Femur (tissue), 1 donor: ENCODE measurements at places on chromosomes 12 and 14.

- DNase-seq, result no peak
Observed at GRCh38 chr12:100159391-100160104, 16.9 kb upstream of the BLTP3B start.

- no peak for DNase-seq
Observed at GRCh38 chr12:76942267-76942666, 63.4 kb upstream of the CSRP2 start.

GRCh38 chr12:110117956-110118685 lies 6.0 kb upstream of the IFT81 start:
- peak; percentile 40 for DNase-seq

DNA sequence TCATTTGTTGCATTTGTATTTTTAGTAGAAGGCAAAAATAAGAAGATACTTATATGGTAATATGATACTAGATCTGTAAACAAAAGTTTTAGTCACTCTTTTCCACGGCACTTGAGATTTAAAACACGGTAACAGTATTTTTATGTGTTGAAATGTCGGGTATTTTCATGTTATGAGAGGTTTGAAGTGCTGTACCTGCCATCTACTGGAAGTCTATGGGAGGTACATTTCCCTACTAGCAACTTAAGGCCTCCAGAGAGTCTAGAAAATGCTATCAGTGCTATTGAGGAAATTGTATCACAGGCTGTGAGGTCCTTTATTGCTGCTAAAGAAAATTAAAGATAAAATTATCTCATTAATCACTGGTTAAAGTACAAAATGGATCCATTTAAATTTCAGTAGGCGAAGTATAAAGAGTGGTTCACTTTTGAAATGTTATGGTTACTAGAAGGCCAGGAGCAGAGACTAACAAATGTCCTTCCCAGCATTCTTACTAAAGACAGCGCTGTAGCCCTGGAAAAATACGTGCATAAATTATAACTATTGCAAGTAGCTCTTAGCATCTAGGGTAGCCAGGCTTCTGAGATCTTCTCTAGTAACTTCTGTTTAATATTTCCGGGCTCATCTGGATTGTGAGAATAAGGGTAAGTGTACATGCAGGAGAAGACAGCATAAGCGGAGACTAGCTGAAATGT lies 77.6 kb upstream of the PRKD1 start:
- DNase-seq, result no peak

DNA sequence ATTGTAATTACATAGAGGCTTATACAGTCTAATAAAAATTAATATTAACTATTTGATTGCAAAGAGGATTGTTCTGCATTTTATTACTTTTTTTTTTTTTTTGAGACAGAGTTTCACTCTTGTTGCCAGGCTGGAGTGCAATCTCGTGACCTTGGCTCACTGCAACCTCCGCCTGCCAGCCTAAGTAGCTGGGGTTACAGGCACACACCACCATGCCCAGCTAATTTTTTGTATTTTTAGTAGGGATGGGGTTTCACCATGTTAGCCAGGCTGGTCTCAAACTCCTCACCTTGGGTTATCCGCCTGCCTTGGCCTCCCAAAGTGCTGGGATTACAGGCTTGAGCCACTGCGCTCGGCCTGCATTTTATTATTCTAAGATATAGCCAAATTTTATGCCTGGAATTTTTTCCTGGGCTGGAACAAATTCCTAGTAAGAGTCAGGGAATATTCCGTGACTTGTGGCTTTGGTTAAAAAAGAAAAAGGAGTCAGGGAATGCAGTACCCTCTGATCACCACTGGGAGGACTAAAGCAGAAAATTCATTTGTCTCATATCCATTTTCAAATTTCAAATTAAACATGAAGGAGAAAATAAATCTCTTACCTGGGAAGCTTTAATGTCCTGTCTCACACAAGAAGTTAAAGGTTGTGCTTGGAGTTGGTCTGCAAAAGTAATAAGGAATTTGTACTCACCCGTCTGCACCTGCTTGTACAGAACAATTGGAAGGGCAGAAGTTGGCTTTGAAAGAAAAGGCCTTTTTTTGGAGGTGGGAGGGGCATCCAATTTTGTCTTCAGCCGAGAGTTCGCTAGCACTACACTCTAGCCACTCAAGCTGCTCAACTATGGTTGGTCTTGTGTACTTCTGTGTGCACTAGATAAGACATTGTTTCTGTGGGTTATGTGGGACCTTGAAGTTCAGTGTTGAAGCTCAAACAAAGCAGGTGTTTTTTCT lies 8.7 kb downstream of the MARK3 start:
- DNase-seq, result no peak

GRCh38 chr12:4911316-4911994 lies 1.8 kb downstream of the KCNA1 start:
- DNase-seq, result no peak

GRCh38 chr12:126397071-126397581 lies 1331.9 kb downstream of the AACS start:
- DNase-seq, result no peak

DNA sequence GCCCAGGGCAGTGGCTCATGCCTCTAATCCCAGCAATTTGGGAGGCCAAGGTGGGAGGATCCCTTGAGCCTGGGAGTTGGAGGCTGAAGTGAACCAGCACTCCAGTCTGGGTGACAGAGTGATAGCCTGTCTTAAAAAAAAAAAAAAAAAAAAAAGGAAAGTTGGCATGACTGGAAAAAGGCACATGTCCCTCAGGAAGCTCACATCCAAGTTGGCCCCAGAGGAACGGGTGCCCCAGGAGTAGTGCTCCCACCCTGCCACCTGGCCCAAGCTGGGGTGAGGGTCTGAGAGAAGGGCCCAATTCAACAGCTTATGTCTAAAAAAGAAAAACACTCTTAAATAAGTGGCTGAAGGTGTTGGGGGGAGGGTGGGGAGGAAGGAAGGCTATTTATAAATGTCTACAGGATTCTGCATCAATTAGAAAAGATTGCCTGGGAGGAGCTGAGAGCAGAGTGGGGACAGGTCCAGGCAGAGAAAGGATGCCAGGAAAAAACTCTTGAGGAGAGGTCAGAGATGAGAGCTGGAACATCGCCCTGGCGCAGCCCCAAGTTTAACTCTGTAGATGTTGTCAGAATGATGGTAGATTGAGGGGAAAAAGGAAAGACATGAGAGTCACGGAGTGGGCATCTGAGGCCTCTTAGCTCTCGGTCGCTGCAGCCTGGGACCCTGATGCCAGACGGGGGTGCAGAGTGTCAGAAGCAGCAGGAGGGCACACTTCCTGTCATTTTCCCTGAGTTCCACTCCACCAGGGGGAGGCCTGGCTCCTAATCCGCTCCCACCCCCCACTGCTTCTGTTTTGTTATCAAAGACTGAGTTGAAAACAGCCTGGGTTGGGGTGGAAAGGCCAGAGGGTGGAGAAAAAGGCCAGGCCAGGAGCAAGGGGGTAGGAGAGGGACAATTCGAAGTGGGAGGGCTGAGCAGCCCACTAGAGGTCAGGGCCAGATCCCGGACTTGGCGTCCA lies 7.3 kb downstream of the SPRYD3 start:
- DNase-seq, result peak; percentile 92

DNA sequence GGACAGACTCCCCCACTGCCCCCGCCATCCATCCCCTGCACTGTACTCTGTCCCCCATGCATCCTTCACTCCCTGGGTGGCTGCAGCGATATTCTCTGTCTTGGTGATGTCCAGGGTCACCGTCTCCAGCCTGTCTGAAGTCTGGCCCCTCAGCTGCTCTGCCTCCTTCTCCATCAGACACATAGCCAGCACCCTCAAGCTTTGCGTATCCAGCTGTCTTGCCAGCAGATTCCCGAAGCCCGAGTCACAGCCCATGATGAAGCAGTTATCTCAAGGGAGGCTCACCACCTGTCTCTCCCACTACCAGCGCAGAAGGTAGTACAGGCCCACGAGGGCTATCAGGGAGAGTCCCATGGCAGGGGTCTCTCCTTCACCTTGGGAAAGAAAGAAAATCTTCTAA lies 77.8 kb downstream of the HSD17B6 start:
- DNase-seq, result no peak

DNA sequence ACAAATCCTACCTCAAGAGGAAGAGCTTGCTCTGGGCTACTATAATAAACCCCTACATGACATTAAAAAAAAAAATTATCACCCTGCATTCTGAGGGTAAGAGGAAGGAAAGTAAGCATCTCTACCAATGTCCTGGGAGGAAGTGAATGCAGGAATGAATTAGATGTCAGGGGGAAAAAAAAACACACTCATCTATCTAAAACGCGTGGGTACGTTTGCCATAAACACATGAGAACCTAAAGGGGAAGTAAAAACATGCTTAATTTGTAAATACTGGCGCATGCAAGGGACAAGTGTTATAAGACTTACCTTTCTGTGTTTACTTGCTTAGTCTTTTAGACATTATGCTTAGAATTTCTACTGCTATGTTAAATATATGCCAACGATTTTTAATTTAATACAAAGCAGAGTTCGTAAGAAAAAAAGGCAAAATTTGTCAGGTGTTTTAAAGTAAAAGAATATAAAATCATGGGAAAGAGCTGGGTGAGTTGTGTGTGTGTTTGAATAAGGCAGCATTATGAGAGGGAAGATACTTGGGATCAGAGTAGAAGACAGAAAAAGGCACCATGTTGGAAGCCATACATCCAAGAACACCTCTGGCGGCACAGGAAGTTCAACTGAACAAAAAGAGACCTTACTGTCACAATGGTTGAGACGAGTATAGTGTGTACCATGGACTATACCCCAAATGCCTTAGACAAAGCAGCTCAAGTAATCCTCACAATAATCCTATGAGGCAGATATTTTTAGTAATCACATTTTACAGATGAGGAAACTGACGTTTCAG lies 1.5 kb downstream of the TMED8 start:
- no peak for DNase-seq

GRCh38 chr12:77104792-77105191 lies 39.4 kb upstream of the E2F7 start:
- DNase-seq, result no peak

GRCh38 chr12:57001448-57001906 lies 4.9 kb downstream of the ZBTB39 start:
- DNase-seq, result no peak

DNA sequence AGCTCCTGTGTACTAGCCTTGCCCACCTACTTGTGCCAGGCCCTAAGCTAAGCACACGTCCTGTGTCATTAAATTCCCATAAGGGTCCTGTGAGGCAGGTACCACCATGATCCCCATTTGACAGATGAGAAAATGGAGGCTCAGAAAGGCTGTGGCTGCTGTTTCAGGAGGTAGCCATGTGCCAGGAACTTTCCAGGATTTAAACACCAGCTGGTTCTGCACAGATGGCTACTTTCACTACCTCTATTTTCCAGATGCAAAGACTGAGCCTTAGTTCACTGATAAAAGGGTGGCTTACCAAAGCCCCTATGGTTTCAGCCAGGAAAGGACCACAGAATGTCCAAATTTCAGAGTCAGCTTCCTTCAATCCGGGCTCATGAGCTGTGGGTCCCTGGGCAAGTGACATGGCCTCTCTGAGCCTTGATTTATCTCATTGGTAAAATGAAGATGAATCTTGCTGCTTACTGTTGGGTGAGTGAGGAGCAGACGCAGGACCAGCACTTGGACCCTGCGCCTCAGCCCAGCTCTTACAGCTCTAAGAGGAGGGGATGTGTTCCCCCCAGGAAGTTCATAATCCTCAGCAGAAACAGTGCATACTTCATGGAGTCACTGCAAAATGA lies 23.5 kb downstream of the CMKLR1 start:
- no peak for DNase-seq

- no peak for DNase-seq
Observed at GRCh38 chr14:28570391-28570790, 196.2 kb upstream of the FOXG1 start.

- DNase-seq, result no peak
Observed at GRCh38 chr12:78002878-78003277, 172.2 kb downstream of the NAV3 start.

GRCh38 chr12:125149160-125150108 lies 84.2 kb downstream of the AACS start:
- no peak for DNase-seq

- no peak for DNase-seq
Observed at GRCh38 chr14:91980157-91980556, 32.7 kb upstream of the FBLN5 start.

- no peak for DNase-seq
Observed at GRCh38 chr12:115553622-115554021, 723.9 kb downstream of the MED13L start.

- DNase-seq, result no peak
Observed at GRCh38 chr12:1645819-1646218, 16.8 kb downstream of the WNT5B start.

GRCh38 chr14:29077916-29078315 lies 311.3 kb downstream of the FOXG1 start:
- DNase-seq, result no peak

DNA sequence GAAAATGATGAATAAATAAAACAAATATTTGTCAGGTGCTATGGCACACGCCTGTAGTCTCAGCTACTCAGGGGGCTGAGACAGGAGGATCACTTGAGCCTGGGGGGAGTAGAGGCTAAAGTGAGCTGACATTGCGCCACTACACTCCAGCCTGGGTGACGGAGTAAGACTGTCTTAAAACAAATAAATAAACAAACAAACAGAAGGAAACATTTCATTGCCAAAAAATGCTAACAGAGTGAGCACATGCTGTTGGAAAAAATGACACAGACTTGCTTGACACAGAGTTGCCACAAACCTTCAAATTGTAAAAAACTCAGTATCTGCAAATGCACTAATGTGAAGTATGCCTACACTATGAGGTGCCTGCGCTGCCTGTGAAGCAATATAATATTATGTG lies 50.8 kb upstream of the AP4S1 start:
- DNase-seq, result no peak

DNA sequence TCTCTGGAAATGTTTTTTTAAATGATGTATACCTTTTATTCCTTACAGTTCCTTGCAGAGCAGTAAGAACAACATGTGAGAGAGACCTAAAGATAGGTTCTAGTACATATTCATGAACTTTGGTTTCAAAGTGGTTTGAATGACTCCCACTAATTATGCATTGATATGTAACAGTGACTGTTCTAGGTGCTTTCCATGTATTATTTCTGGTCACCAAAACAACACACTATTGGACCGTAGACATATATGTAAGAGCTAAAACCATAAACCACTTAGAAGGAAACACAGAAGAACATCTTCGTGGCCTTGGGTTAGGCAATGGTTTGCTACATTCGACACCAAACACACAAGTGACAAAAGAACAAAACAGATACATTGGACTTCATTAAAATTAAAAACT lies 37.9 kb downstream of the SOX5 start:
- no peak for DNase-seq

DNA sequence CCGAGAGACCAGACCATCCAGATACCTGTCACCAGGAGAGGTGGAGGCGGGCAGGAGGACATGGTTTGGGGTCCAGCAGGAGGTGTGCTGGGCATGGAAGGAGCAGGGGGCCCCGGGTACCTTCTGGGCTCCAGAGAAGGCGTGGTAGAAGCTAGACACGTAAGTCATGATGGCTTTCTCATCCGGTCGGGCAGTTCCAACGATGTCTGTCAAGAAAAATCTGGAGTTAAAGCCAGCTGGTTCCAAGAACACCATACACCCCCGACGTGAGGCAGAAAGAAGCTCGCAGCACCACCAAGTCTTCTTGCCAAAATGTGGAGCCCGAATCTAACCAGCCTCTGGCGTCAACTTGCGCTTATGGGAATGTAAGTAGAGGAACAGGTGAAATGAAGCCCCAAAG lies 76.7 kb downstream of the ACTN1 start:
- no peak for DNase-seq
